ENCODE measurements at places on chromosomes 1 and 21.
A peak's percentile ranks its signal among the peaks of the same experiment; 100 is the strongest.

GRCh38 chr1:9606948-9607347, 18.2 kb downstream of the TMEM201 start:
- DNase-seq = no peak

- DNase-seq = peak; percentile 26
These were observed 6.9 kb downstream of the TRAPPC10 start for GRCh38 chr21:44018813-44019567.

- peak; percentile 79 for DNase-seq
These were observed 10.9 kb downstream of the IER5 start for GRCh38 chr1:181099152-181100014.

GRCh38 chr1:14440731-14441130, 157.8 kb upstream of the KAZN start:
- DNase-seq = no peak

DNA sequence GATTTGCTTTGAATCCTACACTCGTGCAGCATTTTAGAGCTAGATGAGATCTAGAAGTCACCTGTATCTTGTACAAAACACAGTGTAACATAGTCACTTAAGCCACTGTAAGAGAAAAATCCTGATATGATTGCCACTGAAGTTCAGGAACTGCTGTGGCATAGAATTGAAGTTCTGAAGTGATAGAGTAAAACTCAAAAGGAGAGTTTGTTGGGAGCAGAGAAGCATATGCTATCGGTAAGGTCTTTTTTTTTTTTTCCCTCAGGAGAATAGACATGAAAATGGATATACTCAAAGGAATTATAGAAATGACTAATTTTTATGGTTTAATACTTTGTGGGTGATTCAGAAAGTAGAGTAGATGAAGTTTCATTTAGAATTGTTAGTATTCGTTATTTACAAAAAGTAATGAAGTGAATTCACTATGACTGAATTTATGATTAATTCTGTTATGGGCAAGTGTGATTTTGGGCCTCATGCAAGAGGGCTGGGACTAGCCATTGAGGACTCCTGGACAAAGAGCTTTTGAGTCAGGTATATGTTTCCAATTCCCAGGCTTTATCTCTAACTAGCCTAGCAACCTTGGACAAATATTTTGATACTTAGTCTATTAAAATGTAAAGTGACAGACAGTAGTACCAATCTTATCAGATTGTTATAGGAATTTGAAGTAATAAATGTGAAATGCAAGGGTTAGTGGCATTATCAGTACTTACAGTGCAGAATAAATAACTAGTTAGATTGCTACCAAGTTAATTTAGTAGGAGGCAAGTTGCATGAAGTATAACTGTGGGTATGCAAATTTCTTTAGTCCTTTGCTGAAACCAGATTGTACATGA, 3.1 kb downstream of the KCTD3 start:
- DNase-seq = no peak

DNA sequence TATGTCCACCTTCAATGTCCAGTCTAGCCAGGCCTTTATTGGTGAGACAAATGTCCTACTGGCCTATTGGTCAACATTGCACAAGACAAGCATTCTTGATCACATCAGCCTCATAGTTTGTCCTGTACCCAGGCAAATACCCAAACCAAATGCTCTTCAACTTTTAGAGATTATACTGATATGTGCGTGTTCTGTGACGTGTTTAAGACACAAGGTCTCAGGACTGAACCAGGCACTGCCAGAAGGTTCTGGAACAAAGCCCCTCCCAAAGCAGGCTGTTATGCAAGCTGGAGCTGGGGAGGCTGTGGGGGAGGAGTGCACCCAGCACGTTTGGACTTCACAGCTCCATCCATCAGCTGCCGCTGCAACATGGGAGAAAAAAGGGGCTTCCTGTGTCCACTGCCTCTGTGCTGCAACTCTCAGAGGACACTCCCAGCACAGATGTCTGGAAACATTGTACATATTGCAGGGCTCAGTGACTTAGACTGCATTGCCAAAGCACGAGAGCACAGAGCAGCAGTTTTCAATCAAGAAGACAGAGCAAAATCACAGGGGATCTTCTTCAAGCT, 45.9 kb downstream of the NID1 start:
- no peak for DNase-seq

- no peak for DNase-seq
These were observed 202.4 kb upstream of the L1TD1 start for GRCh38 chr1:61992257-61992656.
